Stimulated activated CD4-positive, alpha-beta T cell treated with anti-CD3 and anti-CD28 coated beads, Interleukin-4, amount 100 ng/mL, for 1 hour (primary cell): ENCODE measurements at places on chromosomes 7 and 10.

DNA sequence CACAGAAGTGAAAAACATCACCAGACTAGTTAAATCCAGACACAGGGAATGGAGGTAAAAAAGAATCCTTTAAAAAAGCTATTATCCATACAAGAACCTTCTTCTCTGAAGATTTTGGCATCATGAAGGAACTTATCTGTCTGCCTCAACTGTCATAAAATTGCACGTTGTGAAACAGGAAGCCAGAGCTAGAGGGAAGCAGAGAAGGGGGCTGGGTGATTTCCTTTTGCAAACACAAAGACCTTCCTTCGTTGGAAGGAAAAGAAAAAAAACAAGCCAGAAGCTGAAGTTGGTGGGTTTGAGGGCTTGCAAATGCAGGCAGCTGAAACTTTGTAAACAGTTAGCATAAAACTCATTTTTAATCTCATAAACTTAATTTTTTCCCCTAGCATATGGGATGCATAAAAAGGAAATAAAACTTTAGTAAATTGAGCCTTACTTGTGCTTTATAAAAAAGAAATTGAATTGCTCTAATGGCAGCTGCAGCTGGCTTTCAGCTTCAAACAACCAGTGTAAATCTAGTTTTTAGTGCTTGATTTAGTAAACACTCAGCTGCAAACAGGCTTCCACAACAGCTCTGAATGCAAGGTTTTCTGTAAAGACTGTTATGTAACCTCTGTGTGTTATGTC lies 101.6 kb downstream of the OTUD1 start:
- no peak for DNase-seq

DNA sequence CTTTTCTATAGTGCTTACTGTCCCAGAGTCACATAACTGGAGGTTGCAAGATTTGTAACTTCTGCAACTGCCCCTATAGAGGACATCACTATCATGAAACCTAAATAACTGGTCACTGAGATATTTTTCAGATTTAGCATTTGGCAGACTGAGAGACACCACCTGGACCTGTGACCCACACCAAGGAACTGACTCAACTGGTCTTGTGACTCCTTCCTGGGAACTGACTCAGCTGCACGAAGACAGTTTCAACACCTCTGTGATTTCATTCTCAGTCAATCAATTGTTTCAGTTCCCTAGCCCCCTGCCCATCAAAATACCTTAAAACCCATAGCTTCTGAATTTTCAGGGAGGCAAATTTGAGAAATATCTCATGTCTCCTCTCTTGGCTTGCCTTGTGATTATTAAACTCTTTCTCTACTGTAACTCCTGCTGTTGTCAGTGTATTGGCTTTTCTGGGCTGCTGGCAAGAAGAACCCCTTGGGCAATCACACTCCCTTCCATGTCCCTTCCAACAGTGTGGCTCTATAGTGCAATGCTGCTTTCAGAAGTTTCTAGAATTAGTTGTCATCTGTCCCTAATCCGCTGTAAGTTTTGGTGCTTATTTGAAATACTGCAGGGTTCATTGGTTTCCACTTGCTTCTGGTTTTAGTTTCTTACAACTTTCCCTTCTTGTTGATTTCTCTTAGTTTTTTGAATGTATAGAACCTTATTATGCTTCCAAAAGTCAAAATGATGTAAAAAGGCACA lies 127.8 kb upstream of the ADCY1 start:
- DNase-seq = no peak

GRCh38 chr10:11670381-11670780 lies 58.9 kb upstream of the USP6NL start:
- DNase-seq = no peak

DNA sequence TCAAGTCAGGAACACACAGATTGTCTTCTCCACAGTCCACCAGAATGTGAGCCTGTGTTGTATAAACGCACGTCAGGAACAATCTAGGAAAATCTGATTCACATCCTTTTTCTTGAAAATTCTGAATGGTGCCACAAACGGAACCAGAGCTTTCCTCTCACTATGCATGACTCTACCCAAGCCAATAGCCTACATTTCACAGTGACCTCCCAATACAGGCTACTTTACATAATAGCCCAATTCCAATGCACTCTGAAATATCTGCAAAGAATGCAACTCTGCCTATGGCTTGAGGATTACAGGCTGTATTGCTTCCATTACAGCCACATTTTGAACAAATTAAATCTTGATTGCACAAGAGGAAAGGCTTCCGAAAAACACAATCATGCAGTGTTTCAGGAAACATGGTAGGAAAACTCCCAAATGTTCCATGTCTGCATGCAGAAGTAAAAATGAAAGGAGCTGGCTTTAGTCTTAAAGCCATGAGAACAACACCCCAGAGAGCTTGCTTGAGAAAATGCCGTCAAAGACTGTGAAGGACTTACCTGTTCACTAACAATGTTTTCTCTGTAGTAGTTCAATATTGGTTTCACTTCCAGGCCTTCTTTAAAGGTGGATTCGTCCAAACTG lies 113.9 kb downstream of the ITGA8 start:
- DNase-seq = no peak

DNA sequence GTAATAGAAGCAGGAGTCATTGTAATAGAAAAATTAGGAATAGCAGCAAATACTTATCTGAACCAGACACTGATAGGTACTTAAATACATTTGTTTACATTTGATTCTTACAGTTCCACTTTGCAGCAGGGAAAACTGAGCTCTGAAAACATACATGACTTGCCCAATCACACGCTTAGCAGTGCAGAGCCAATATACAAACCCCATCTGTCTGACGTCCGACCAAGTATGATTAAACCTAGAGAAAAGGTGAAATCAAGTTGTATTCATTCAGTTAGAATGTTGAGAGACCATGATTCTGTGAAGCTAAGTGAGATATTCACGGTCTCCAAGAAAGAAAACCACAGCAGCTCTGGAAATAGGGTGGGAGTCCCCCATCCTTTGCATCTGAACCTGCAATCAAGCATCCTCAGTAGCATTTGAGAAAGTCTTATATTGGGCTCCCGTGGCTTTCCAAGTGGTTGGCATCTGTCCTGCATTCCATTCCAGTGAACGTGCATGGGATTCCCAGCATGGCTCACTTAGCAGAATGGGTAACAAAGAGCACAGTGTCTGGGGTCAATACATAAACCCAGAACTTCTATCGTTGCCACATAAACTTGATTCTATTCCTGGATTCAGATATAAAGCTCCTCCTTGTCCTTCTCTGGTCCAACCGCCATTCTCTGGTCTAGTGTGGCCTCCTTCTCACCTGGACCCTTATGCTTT lies 148.7 kb upstream of the RSU1 start:
- DNase-seq = no peak

DNA sequence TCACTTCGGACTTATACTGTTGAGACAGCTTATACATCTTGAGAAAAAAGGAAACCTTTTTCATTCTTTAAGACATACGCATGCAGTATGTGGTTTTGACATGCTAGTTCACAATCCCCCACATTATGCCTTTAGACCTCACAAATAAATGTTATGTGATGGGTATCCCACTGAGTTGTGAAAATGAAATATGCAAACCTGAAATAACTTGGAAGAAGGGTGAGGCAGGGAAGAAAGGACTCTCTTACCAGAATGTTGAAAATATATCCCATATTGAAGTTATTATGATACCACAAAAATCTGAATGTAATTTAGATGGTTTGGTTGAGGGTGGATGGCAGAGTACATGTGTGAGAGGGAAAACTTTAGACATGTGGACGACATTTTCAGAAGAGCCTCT lies 379.8 kb downstream of the BBS9 start:
- no peak for DNase-seq

DNA sequence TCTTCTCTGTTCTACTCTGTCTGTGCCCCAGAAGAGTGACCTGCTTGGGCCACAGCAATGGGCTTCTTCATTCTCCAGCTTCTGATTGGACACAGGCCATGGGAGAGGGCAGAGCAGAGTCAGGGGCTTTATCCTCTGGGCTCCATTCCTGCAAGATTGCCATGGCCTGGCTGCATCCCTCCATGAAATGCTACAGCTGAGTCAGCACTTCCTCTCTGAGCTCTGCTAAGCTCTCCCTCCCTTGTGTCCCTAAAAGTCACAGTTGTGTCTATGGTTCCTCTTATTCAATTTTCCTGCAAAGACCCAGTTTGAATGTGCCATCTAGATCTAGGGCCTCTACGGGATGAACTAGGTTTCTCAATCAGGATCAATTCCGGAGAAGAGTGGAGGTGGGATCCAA lies 903.8 kb downstream of the TYW1 start:
- no peak for DNase-seq

GRCh38 chr7:367351-367901 lies 77.5 kb downstream of the FOXL3 start:
- no peak for DNase-seq

DNA sequence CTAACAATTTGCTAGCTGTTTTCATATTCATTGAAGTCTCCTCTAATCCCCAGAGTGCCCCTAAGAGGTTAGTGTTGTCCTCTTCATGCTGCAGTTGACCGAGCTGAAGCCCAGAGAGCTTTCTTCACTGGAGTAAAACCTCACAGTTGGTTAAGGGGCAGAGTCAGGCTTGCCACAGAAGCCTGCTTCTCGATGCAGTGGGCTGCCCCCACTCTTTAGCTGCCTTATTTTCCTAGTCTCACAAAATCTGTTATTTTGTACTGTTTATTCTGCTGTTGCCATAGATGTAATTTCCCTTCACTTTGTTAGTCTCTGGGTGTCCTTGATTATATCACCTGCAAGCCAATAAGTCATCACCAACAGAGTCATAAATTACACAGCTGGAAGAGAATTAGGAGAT lies 56.3 kb upstream of the ZPBP start:
- no peak for DNase-seq

DNA sequence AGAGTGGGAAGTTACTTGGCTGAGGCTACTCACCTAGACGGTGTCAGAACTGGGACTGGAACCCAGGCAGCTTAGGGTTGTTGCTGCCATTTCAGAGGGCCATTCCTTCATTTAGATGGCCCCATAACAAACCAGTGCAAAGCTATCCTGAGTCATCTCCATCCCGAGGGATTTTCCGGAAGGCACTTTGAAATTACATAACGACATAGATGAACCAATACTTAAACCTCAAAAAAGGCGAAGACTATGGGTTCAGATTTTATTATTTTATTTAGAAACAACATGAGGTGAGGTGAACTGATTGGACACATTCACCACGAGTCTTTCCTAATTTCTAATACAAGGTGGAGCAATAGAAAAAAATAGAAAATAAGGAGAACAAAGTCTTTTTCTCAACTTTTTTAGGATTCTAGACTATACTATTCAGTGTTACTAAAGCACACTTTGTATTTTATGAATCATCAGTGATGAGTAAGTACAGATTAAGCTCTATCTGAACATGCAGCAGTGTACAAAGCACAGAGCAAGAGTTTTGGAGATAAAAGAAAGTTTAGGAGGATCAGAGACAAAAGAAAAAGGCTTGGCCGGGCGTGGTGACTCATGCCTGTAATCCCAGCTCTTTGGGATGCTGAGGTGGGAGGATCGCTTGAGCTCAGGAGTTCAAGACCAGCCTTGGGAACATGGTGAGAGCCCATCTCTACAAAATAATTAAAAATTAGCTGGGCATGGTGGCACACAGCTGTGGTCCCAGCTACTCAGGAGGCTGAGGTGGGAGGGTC lies 79.5 kb upstream of the SVIL start:
- no peak for DNase-seq

- DNase-seq = no peak
These were observed 375 bp upstream of the FGF8 start for GRCh38 chr10:101776161-101776817.

DNA sequence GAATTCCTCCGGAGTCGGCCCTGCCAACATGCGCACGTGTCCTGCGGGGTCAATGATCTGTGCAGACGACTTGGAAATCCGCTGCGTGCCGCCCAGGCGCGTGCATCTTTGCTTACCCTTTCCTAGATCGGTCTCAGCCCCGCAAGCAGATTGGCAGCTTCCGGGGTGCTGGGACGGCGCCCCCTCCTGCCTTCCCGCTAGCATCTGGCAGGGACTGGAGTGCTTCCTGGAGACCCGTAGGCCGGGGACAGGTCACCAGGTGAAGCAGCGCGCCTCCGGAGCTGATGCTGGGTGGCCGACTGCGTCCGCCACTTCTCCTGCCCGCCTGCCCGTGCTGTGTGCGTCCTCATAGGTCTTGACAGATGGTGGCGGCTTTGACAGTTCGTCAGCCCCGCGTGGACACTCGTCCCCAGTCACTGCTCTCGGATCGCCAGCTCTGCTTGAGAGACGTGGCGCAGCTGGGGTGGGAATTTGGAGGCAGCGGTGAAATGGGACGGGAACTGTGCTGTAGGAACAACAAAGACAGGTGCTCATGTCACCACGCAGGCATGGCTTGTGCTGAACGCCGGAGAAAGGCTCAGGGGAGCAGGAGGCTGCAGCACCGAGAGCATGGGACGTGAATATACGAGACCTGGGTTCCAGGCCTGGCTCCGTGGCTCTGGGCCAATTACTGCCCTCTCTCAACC lies 21.9 kb upstream of the KCNK18 start:
- DNase-seq = peak; percentile 30

DNA sequence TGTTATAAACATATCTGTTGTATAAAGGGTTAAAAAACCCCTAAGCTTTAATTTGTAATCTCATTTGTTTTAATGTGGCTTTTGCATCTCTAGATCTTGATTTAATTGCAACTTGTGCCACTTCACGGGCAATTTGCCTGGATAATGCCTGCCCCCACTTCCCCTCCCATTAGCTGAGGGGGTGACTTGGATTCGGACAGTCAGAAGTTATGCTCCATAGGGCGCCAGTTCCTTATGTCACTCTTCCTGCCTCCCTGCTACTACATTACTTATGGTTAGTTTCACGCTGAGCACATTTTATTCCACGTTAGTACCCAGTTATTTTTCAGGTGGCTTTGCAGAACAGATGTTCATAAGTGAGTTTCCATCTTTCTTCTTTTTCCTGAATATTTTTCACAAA lies 1015.2 kb upstream of the PHF14 start:
- DNase-seq = no peak

- DNase-seq = no peak
These were observed 394.5 kb downstream of the TYW1 start for GRCh38 chr7:67391168-67391567.

DNA sequence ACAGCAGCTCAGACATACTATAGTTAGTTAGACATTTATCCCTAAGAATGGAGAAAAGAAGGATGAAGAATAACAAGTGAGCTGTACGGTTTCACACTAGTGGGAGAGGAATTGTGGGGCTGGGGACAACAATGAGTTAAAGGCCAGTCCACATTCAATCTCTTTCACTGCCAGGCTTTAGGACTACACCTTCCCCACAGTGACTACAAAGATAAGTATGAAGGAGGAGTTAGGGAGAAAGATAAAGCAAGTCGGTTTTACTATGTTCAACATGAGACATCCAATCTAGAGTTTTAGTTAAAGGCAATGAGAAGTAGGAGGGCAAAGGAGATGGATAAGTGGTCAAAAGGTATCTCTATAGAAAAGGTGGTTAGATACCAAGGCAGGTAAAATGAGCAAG lies 16.3 kb downstream of the ARHGAP12 start:
- DNase-seq = no peak

GRCh38 chr7:102291056-102291915 lies 4.6 kb downstream of the SH2B2 start:
- peak; percentile 18 for DNase-seq
